ENCODE measurements at places on chromosomes 6 and 20.
A peak's percentile ranks its signal among the peaks of the same experiment; 100 is the strongest.

- DNase-seq, result peak; percentile 74
Measured at GRCh38 chr20:49846206-49846807, 33.7 kb downstream of the SLC9A8 start.

DNA sequence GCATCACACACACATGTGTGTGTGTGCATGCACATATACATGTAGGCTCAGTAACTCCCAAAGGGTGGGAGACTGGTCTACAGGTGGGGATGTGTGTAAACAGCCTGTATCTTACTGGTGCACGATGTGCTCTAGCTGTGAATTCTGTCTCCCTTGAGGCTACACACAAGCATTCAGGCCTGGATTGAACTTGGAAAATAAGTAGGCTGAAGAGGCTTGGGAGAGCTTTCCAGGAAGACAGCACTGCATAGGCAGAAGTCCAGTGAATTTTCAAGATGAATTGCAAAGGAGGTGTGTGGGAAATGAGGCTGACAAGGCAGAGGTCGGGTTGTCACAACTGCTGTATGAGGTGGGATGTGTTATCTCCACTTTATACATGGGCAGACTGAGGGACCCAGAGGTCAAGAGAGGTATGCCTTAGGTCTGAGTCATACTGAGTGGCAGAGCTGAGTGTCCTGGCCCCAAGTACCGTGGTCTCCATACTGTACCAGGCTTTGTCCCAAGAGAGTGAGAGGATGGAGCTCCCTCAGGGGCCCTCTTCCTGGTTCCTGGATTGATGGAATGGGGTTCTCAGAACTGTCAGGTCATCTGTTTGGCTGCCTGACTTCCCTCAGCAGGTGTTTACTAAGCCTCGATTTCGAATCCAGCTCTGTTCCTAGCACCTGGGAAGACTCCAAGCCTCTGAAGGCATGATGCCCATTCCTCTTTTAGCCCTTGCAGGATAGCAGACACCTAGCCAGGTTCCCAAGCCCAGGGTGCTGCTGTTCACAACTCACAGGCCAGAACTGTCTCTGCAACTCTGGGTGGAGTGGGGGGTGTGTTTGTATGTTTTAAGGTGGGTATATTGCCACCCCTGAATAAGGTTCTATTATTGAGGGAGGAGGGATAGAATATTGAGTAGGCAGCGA is 14.4 kb downstream of the SNPH start:
- DNase-seq, result peak; percentile 72

GRCh38 chr20:14963262-14963663 is 625.9 kb upstream of the FLRT3 start:
- DNase-seq, result peak; percentile 38

DNA sequence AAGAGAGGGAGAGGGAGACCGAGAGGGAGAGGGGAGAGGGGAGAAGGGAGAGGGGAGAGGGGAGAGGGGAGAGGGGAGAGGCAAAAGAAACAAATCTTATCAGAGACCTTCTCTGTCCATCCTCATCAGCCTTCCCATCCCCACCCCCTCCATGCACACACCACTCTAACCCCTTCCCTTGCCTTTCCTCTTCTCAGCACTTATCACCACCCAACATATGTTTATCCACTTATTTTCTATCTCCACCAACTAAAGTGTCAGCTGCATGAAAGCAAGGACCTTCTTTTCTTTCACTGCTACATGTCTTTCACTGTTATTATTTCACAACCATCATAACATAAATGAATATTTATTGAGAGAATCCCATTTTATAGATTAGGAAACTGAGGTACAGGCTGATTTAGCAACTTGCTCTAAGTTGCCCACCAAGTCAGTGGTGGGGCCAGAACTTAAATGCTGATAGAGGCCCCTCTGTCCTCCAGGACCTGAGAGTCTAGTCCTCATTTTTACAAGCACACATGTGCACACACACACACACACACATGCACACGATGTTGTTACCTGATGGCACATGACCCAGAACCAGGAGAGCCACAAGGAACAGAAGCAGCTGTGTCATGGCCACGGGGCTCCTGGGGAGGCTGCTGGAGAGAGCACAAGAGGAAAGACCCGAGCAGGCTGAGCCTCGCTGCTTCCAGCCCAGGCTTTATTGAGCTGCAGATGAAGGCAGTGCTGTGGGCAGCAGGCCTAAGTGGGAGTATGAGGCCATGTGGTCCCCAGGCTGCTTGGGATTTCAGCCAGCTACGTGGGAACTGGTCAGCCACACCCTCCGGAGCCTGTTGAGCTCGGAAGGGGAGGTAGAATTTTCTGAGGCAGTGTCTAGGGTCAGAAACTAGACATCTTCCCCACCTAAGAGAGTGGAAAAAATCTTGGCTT is 2.3 kb downstream of the DEFB124 start:
- peak; percentile 24 for DNase-seq

DNA sequence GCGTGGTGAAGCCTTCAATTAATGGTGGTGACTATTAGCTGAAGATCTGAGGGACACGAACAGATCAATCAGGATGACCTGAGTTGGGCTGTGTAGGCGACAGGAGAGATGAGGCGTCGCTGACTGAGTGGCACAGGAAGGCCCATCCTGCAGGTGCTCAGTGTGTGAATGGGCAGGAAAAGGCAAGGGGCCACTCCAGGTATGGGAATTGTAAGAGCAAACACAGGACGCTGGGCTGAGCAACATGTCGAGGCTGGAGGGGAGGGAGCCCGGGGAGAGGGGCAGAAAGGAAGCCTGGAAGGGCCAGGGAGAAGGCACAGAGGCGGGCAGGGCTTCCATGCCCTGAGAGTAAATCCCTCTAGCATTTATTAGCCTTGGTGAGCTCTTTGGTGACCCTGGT is 151.0 kb downstream of the VEGFA start:
- no peak for DNase-seq

GRCh38 chr6:100452998-100453397 is 11.7 kb downstream of the SIM1 start:
- DNase-seq, result peak; percentile 18

DNA sequence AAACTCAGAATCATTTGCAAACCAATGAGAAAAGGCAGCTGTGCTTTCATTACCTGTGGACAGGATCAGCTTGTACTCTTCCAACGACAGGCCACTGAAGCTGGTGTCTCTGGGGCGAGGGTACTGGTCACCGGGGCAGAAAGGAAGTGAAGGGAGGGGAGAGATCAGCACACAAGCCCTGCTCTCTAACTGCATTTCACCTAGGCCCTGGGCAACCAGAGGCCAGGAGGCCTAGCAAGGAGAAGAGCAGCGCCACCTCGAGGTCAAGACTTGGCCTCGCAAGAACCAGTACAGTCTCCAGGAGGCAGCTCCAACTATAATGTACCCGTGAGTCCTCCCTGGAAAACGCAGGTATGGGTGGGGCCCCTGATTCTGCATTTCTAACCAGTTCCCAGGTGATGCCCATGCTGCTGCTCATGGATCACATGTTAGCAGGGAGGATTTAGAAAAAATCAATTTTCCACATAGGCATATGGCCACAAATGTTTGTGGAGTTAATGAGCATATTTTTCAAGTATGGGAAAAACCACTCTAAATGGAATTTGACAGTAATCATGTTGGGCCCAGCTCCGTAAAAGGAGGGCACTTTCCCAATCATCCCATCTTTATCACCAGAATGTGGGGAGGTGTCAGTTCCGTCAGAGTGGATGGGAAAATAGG is 11.0 kb downstream of the UQCC2 start:
- DNase-seq, result peak; percentile 75

GRCh38 chr6:86407128-86407527 is 530.2 kb upstream of the HTR1E start:
- no peak for DNase-seq

DNA sequence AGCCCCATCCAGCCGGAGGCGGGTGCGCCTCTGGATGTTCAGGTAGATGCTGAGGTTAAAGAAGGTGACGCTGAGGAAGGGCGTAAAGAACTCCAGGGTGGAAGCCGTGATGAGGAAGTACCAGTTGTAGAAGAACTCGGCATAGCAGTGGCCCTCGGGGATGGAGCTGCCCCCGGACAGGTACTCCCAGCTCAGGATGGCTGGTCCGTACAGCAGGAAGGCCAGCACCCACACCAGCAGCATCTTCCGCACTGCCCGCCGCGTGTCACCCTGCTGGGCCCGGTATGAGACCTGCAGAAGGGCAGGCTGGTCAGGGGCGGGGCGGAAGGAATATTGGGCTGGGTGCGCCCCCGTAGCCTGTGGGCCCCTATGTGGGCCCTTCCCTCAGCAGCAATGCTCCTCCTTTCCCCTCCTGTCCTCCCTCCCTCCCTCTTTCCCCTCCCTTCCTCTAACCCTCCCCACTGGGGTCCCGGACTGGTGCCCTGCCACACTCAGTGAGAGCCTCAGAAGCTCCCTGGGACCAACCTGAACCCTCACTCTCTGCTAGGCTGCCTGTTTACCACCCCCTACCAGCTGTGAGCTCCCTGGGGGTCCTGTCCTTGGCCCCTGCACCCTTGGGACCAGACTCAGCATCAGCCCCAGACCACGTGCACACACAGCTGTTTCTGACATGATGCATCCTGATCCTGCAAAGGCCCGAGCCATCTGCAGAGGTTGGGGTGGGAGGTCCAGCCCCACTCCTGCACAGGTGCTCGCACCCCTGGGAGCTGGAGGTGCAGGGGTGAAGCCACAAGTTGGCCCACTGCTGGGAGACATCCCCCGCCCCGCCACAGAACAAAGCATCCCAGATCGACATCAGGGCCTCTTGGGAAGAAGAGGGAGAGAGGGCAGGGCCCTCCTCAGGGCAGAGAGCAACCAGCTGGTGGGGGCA is 3.2 kb downstream of the HRH3 start:
- DNase-seq, result no peak

DNA sequence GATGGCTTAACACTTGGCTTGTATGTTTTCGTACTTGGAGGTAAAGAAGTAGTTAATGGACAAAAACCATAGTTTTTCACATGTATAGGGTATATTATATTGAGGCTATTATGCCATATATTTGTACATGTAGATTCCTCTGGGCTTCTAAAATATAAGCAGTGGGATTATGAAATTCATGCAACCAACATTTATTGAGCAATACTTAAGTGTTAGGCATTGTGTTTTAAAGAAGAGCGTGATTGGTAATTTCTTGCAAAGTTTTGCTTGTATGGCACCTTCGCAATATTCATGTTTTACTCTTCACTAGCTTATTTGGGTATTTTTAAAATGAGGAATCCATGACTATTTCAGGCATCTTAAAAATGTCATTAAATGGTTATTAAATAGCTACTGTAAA is 2.5 kb downstream of the TULP4 start:
- no peak for DNase-seq

DNA sequence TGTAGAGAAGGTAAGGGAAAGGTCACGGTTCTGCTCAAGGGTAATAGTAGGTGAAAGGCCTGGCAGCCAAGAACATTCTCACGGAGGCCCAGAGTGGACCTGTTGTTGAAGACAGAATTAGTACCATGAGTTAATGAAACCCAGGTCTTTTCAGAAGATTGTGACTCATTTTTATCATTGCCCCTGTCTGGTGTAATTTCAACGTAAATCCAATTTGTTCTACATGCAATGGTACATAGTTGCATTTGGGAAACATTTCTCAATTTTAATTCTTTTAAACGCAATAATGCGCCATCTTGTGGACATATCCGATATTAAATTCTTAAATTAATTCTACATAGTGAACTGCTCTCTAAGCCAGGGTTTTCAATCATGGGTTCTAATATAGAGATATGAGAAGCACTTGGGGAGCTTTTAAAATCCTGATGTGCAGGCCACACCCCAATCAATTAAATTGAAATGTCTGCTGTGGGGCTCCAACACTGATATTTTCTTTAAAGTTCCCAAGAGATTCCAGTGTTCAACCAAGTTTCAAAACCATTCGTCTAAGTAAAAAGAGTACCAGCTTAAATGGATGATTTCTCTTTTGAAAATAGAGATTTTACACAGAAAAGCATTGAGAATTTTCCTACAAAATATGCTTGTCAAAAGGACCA is 257.4 kb downstream of the PLCB1 start:
- DNase-seq, result peak; percentile 37

DNA sequence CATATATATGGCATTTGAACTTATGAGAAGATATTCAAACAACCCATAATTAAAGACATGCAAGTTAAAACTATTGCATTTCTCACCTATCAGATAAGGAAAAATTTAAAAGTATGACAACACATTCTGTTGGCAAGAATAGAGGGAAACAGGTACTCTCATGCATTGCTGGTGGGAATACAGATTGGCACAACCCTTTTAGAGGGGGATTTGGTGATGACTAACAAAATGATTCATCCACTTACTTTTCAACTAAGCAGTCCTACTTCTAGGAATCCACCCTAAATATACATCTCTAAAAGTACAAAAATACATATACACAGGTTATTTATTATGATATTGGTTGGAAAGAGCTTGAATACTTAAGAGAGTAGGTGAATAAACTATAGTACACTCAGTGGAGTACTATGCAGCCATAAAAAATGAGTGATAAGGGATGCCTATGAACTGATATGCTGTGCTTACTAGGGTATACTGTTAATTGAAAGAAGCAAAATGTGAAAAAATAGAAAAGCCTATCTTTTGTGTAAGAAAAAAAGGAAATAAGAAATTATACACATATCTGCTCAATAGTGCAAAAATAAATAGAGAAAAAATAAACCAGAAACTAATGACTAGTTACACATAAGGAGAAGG is 42.2 kb downstream of the ADAT2 start:
- DNase-seq, result peak; percentile 63
